ENCODE measurements at places on chromosomes 5 and 9.

GRCh38 chr9:130024597-130024994, 18.4 kb downstream of the FNBP1 start:
- no peak for DNase-seq

DNA sequence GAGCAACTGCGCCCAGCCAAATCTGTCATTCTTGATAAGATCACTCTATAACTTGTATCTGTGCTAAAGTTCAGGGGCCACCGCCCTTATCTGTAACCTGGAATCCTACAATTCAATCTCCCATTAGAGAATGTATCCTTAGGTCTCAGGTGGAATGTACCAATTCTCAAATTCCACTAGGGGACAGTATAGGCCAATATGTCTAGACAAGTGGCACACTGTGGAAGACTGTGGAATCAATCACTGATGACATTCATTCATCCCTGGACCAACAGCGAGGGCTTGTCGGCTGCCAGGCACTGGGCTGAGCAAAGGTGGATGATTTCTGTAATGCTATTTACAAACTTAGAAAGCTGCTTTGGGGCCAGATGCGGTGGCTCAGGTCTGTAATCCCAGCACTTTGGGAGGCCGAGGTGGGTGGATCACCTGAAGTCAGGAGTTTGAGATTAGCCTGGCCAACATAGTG, 28.7 kb upstream of the MEGF9 start:
- DNase-seq, result no peak

DNA sequence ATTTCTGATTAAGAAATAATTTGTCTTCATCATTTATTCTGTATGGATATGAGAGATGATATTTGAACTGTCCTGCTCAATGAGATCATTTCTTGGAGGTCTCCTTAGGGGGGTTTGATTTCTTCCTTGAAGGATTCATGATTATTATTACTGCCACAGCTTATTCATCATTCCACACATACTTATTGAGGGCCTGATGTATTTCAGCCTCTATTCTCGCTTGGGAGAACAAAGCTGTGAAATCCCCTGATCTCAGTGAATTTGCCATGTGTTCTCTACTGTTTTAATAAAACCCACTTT, 36.9 kb downstream of the PARP8 start:
- DNase-seq, result no peak

DNA sequence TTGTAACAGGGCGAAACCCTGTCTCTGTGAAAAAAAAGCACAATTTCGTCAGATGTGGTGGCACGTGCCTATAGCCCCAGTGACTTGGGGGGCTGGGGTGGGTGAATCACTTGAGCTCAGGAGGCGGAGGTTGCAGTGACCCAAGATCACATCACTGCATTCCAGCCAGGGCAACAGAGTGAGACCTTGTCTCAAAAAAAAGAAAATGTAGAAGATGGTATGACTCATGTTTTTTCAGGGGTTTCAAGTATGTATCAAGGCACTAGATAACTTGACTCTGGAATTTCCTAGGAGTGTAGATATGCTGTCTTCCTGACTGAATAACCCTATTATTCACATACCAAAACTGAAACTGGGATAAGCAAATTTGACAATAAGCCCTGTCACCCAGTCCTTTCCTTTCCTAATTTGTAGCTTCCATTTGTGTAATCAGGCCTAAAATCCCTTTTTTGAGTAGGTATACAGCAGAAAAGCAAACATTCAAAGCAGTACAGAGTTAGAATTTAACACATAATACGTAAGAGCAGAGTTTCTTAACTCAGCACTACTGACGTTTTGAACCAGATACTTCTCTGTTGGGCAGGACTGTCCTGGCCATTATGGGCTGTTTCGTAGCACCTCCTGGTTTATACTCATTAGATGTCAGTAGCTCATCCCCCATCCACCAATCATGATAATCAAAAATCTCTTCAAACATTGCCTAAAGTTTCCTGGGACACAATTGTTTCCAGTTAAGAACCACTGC, 17.3 kb upstream of the ANKRD18B start:
- DNase-seq, result peak; percentile 38

DNA sequence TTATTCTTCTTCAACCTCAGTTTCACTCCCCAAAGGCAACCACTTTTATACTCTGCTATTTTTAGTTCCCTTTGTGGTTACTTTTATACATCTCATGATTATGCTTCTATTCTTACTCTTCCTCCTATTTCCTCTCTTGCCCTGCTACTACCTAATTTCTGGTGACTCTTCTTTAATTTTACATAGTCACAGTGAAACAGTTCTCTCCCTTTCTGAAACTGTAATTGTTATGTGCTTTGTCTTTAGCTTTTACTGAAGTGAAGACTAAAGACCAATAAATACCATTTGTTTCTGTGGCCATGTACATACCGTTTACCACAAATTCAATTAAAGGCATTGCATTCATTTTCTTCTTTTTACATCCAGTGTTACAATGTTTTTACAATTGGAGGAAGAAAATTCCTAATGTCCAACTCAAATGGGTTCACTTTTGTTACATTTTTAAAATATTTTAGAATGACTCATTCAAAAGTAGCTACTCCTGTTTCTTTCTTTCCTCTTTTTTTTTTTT, 410.6 kb downstream of the PSAT1 start:
- no peak for DNase-seq

GRCh38 chr5:139299486-139299885, 5.9 kb downstream of the MATR3 start:
- DNase-seq, result no peak

GRCh38 chr5:133565993-133566392, 46.3 kb downstream of the FSTL4 start:
- DNase-seq, result peak; percentile 34

- DNase-seq, result no peak
These were observed 151.7 kb downstream of the TTC39B start for GRCh38 chr9:15155323-15155722.

GRCh38 chr5:157265714-157266285, at the start of gene CYFIP2:
CYFIP2 (plus strand) TSS chr5:157266123; CDS start chr5:157285362, 19,239 bp downstream.
- peak; percentile 81 for DNase-seq

- DNase-seq, result no peak
These were observed 192.3 kb downstream of the DTWD2 start for GRCh38 chr5:118796081-118796480.

- DNase-seq, result no peak
These were observed 19.1 kb downstream of the TPPP start for GRCh38 chr5:673831-674629.

DNA sequence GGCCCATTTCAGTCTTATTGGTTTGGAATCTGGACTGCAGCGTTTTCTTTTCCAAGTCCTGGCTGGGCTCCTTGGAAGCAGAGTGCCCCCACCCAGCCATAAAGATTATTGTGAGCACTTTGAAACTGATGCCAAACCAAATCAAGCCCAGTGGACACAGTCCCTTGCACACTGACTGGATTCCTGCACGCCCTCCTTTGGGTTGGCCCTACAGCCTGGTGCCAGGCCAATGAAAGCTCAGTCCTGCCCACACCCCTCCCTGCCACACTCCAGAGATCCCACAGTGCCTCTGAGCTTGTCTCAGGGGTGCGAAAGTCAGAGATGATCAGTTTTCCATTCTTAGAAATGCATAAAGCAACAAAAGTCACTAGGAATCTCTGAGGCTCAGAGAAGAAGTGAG, 181.9 kb downstream of the CETN3 start:
- no peak for DNase-seq

DNA sequence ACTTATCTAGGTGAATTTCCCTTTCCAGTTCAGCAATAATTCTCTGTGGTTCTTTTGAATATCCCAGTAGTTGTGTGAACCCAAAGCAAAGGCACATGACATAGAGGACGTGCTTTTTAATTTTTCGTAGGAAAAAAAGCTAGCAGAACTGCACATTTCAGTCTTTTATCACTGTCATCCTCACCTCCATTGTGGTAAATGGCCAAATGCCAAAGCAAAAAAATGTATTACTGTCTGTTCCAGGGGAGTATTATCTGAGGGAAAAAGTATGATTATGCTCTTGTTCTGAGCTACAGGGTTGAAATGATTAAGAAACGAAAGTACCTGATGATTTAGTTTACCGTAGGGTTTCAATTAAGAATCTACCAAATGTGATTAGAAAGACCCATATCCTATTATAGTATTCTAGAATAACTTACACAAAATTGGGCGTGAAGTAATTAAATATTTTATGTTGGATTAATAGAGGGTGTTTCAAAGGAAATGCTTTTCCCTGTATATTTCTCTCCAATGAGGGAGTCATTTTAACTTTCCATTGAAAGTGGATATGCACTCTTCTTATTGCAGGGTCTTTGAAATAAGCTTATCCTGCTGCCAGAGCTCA, 62.7 kb downstream of the CAVIN4 start:
- DNase-seq, result no peak

GRCh38 chr9:83219924-83220438, 157.0 kb upstream of the RASEF start:
- DNase-seq, result no peak

GRCh38 chr5:106258591-106259125, 1412.1 kb downstream of the EFNA5 start:
- DNase-seq, result no peak

GRCh38 chr5:54703565-54704255, 186.2 kb downstream of the SNX18 start:
- DNase-seq, result no peak

GRCh38 chr5:32572778-32573480, 12.4 kb upstream of the SUB1 start:
- no peak for DNase-seq

DNA sequence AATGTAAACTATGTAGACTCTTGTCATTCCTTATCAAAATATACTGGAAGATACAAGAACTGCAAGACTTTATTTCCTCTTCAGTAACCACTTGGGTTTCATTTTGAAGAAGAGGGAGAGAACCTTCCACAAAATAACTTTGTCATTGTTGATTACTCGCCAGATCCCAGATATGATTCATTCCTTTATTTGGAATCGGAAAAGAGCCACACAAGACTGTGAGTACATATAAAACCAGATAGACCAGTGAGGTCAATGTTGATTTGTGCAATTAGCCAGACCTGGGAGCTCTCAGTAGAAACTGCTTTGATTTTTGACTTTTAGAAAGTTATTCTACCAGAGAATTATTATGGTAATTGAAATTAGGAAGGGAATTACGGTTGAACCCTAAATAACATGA, 146.1 kb downstream of the TMEM167A start:
- no peak for DNase-seq

DNA sequence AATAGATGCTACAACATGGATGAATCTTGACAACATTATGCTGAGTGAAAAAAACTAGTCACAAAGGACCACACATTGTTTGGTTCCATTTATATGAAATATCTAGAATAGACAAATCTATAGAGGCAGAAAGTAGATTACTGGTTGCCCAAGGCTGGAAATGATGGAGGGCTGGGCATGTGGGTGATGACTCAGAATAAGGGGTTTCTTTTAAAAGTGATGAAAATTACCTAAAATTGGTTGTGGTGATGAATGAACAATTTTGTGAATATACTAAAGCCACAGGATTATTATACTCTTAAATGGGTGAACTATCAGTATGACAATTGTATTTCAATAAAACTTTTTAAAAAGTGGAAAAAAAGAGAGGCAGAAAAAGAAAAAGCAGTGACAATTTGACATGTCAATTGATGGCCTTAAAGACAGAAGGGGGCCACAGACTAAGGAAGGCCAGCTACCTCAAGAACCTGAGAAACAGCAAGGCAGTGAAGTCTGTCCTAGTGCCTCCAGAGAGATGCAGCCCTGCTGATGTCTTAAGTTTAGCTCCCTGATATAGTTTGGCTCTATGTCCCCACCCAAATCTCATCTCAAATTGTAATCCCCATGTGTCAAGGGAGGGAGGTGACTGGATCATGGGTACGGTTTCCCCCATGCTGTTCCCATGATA, 182.7 kb downstream of the PIK3R1 start:
- no peak for DNase-seq

- no peak for DNase-seq
These were observed 25.9 kb upstream of the AP3B1 start for GRCh38 chr5:78320401-78320800.

DNA sequence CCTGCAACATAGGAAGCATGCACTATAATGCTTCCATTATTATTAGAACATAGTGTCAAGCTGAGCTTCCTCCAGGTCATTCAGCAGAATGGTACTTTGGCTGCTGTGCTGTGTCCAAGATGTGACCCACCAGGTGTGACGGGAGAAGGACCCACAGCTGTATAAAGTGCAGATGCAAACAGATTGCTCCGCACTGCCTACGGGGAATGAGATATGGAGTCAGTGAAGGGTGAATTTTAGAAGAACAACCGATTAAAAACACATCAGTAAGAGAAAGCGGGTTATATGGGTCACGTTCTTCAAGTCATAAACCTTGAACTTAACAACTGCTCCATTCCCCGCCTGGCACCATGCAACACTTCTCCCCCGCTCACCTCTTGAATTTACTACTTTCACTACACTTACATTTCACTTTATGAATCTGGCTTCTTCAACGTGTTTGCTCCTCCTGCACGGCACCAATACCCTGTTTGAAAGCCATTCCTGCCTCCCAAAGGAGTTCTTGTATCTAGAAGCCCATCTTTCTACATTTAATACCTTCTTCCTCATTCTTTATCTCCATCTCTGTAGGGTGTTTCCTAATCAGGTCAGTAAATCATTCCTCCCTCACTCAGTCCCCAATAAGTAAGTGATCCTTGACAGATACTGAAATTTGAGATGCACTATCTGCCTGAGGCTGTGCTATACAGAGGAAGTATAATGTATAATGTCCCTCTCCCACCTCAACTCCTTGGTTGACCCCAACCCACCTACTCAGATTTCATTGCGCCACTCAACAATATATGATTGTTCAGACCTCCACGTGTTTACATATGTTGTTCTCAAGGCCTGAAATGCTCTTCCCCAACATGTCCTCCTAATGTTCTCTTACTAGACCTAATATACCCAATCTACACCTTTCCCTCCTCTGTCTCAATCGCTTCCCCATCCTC, 25.9 kb downstream of the BRINP1 start:
- DNase-seq, result no peak

GRCh38 chr5:3049261-3049660, 297.8 kb upstream of the IRX2 start:
- DNase-seq, result no peak

DNA sequence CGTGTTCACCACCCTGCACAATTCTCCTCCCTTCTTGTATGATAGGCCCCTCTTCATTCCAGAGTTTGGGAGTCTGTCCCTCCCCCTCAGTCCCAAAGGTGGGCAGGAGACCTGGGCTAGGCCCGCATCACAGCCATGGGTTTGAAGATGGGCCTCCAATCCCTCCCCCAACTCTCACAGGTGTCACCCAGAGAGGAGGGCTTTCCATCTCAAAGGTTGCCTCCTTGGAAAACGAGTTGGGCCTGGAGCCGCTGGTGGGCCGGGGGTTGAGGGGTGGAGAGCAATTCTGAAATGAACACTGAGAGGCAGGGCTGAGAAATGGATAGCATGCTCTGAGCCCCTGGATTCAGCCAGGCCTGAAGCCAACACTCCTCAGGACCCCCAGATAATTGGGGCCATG, 6.2 kb downstream of the ADAMTS2 start:
- DNase-seq, result no peak

- DNase-seq, result no peak
These were observed 44.6 kb upstream of the SPDL1 start for GRCh38 chr5:169538944-169539343.

DNA sequence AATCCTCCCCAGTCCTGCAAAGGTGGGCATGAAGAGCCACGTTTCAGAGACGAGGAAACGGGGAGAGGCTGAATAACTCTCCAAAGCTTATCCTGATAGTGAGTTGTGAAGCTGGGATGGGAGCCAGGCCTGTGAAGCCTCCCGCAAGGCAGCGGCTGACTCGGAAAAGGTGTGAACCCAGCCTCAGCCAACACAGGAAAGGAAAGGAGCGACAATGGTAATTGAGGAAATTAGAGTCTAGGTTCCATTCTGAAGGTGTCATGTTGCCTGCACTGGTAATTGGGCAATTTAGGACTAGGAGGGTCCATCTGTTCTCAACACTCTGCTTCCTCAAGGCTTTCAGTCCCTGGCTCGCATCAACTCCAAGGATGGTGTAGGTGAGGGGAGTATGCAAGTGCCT, 83.4 kb downstream of the LIFR start:
- no peak for DNase-seq

- no peak for DNase-seq
These were observed 9.0 kb downstream of the CDX1 start for GRCh38 chr5:150175536-150175935.
